ENCODE measurements at places on chromosomes 4 and X.

GRCh38 chr4:56627985-56628384 lies 53.1 kb downstream of the HOPX start:
- no peak for DNase-seq

- DNase-seq: no peak
These were observed 250.6 kb downstream of the SNCA start for GRCh38 chr4:89586318-89586717.

DNA sequence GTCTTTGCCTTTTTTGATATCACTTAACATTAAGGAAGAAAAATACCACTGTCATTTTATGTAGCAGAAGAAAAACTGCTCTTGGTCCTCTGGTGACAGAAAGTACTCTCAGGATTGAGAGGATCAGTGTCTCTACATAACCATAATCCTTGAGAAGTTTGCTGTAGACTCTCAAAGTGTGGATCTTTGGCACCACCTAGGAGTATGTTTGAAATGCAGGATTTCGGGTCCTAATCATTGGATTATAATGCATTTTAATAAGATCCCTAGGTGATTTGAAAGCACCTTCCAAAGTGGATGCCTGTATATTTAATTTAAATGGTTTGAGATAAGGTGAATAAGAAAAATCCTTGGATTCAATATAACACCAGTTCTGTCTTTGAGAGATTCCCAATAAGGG lies 23.2 kb downstream of the MOB1B start:
- no peak for DNase-seq

DNA sequence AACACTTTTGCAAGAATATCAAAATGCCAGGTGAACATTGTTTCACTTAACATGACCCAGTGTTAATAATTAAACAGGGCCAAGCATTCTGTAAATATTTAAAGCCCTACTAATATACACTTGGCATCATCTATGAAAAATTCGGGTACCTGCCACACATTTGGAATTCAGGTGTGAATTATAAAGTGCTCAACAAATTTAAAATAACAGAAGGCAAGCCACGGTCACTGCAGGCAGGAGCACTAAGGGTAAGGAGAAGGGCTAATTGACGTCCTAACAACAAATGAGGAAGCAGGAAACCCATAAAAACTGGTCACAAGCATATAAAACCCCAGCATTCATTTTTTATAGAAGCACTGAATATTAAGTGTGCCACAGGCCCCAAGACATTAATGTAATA lies 43.8 kb upstream of the CPEB2 start:
- DNase-seq: no peak

DNA sequence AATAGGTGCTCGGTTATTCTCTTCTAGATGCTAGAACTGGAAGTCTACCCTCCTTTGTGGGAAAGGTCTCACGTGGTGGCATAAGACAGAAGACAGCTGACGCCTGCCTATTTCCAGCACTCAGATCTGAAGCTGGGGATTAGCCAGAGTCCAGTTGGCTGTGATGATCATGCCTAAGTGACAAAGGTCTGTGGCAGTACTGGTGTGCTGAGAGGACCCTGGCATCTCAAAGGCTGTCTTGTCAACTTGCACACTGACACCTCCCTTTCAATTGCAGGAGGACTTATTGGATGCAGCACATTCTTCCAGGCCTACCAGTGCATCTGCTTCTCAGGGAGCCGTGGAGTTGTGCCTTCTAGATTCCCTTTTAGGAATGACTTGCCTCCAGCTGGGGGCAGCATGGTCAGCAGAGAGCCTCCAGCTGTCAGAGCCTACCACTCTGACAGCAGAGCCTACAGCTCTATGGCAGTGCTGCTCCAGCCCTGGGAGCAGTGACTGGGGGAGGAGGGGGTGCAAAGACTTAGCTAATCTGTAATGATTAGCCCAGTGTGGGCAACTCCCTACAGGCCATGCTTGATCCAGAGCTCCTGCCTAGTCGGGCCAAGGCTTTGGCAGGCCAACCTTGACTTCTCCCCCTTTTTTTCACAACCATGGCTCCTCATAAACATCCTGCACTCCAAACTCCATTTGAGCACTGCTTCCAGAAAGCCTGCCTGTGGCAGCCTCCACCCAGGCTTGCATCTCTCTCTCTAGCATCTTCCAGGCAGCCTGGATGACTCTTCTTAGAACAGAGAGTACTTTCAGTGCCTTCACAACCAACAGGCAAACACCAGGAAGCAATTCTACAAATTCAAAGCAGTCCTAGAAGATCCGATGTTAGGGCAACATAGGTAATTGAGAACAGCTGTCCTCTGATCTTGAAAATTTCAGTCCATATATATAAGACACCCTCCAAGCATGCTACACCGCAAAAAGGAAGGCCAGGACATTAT lies 13.8 kb upstream of the FGFBP2 start:
- no peak for DNase-seq

GRCh38 chrX:98405376-98405775 lies 1521.7 kb downstream of the RPA4 start:
- DNase-seq: no peak

DNA sequence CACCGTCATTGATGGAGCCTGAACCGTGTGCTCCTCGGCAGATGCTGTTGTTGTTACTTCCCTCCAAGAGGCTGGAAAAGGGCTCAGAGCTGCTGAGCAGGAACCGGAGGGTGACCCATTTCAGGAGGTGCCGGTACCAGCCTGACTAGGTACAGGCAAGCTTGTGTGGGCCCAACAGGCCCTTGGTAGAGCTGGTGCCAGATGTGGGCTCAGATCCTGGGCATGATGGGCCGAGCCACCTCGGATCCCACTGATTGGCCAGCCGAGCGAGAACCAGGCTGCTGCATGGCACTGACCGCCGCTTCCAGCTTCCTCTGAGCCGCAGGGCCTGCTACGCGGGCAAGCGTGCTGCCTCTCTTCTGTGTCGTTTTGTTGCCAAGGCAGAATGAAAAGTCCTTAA lies 33.7 kb downstream of the NOP14 start:
- DNase-seq: no peak

Measured in omental fat pad (tissue), 4 donors.